Stimulated activated naive CD8-positive, alpha-beta T cell treated with anti-CD3 and anti-CD28 coated beads, Interleukin-15, amount 100 ng/mL, for 72 hours (primary cell): ENCODE measurements at places on chromosomes 7 and 10.

GRCh38 chr7:130337410-130337971 lies 7.1 kb upstream of the CPA5 start:
- DNase-seq: no peak

DNA sequence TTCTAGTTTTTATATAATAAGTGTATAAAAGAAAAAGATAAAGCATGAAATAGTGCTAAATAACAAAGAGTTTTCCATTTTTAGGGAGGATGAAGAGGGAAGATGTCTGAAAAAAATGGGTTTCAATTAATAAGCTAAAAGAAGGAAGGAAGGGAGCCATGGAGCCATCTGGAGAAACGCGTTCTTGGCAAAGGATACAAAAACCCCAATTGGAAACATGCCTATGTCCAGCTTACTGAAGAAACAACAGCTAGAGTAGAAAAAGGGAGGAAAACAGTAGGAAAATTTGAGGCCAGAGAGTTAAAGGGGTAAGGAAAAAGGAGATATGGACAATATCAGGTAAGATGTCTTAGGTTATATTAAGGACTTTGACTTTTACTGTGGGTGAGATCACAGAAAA lies 416.2 kb upstream of the GHITM start:
- DNase-seq: no peak

DNA sequence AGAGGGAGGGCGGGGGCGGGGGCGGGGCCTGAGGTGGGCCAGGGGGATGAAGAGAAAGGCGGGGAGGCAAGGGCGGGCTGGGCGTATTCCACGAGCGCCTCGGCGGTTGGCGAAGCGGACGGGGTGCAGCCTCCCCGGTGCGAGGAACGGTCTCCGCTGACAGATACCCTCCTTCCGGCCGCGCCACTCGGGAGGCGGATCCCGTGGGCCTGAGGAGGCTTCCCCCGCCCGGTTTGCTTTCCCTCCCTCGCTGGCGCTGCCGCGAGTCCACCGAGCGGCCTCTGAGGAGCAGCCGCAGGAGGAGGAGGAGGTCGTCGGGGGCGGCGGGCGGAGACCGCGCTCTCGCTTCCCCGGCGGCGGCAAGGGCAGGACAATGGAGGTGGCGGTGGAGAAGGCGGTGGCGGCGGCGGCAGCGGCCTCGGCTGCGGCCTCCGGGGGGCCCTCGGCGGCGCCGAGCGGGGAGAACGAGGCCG lies at the start of gene TRIM24:
TRIM24 (plus strand) TSS at position 84 of the 473 bp plus-strand sequence; CDS start at position 374, 290 bp downstream.
- no peak for DNase-seq

GRCh38 chr10:124143721-124144120 lies 50.3 kb upstream of the CHST15 start:
- DNase-seq: no peak

DNA sequence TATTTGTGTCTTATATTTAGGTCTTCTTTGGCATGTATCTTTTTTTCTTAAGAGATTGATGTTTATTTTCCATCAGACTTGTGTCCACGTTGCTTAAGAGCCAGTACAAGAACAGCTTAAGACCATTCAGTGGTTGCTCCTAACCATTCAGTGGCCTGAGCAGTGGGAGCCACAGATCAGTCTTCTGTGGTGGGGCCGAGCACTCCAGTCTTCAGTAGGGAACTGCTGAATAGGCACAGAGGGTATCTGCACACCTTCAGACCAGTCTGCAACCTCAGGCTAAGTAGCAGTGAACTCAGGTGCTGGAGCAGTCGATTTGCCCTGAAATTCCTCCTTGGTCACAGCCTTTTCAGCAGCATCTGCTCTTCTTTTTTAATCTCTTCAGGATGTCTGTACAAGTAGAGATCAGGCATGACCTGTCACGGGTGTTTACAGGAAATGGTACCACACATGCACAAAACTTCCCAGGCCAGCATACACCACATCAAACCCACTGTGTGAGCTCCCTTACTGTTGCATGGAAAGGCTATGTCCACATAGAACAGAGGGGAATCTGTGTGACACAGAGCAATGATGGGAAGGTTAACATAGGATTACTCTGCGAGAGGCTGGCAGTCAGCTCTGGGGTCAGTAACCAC lies 51.5 kb downstream of the FAM107B start:
- no peak for DNase-seq

GRCh38 chr10:70111496-70111895 lies 21.1 kb downstream of the AIFM2 start:
- no peak for DNase-seq

DNA sequence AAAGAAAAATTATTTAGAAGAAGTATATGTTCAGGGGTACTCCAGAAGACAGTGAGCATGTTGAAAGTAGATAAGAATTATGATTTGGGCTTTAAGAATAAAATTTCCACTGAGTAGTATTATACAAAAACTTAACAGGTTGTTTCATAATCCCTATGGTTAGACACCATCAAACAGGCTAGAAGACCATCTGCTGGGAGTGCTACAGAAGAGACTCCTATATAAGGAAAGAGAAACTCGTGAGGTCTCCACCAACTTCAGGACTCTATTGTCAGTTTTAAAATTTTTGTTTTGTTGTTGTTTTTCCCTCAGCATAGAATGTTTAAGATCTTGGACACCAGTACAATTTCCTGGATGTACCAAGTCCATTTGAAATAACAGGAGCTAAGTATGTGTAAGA lies 13.1 kb downstream of the DNAJC1 start:
- no peak for DNase-seq

DNA sequence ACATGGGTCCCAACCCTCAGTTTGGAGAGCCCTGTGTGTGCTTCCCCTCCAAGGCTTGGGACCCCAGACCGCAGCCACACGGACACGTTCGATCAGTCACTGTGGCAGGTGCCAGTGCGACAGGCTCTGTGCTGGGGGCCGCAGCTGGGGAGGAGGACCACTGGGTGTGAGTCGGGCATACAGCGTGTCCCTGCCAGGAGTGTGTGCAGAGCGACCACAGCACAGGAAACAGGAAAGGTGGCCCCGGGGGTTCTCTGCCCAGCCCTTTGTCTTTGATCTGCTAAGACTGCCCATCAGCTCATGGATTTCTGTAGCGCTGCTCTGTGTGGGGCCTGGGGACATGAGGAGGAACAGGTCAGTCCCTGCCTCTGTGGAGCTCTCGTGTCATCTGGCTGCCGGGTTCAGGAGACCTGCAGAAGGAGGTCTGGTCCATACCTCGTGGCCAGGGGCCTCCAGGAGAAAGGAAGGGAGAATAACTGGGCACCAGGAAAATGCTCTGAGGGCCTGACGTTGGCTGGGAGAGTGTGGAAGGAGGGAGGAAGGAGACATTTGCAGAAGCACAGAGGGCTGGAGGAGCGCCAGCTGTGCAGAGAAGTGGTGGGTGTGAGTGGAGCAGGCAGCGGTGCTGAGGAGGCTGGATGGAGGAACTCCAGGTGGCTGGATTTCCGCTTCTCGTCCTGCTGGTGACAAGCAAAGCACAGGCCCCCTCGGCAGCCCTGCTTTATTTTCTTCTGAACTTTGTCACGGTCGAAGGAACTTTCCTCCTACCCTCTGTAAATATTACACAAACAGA lies 4.1 kb downstream of the NUDT1 start:
- no peak for DNase-seq

- no peak for DNase-seq
Measured at GRCh38 chr7:15303357-15303756, 258.5 kb downstream of the AGMO start.

DNA sequence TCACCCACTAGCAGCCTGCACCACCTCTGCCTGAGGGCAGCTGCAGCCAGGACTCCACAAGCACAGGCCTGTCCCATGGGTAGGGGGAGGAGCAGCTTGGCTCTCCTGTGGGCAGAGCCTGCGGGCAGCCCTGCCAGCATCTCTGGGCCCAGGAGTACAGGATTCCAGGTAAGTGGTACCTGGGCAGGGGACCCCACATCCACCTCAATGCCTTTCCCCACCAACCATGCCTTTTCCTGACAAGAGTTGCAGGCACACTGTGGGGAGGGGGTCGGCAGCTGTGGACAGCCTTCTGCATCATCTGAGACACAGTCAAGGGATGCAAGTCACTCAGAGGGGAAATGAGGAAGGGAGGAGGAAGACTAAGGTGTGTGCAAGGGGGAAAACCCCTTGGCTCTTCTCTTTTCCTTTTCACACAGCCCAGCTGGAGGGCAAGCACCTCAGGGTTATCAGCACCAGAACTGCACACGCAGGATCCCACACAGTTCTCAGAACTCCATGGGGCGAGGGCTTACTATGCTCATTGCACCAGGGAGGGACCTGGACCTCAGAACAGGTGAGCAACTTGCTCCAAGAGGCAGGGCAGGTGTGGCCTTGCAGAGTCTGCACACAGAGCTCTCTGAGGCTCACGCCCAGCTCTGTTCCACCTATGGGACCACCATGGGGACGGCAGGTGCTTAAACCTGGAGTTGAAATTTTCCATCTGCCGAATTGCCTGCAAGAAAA lies 16.5 kb upstream of the ANTXRL start:
- no peak for DNase-seq

DNA sequence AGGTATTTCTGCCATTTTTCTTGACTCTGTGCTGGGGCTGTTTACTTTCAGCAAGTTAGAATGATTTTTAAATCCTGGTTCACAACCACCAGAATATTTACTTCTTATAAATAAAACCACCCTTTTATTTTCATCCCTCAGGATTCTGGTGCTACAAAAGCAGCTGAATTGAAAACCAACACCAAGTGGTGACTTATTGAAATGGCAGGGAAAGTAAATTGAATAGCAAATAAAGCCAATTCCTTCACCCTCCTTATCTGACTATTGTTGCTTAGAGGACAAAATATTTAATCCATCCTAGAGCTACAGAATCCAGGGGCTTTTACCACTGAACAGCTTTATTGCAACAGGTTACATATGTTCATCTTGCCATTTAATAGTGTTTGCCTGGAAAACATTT lies 828.6 kb upstream of the GHITM start:
- DNase-seq: no peak

DNA sequence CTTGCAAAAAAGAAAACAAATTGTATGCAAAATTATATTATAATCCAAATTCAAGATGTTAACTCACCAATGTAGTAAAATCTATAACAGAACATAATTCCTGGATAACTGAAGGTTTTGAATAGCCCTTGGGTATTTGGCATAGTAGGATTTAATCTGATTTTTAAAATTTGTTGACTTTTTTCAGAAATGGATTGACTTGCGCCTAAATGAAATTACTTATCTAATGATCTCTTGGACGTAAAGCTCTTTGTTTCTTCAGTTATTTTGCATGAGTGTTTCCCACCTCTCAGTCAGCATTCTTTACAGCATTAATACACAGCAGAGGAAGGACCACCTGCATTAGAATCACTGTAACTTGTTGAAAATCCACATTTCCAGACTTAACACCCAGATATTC lies 169.6 kb downstream of the SEPTIN7 start:
- DNase-seq: no peak

DNA sequence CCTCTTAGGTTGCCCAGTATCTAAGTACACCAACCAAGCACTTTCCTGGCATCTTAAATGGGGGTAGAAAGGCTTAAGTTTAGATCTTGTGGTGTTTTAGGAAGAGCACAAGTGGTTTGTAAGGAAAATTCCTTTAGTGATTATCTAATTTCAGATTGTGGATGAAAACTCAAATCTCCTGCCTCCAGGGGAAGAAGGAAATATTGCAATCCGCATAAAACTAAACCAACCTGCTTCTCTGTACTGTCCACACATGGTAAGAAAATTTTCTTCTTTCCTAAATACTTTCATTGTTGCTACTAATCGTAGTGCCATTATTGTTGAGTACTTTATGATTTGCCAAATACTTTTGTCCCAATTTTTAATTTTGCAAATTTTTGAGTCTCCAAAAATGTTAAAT lies 31.1 kb downstream of the ACSM6 start:
- DNase-seq: no peak

- no peak for DNase-seq
Measured at GRCh38 chr7:26959290-26959689, 94.9 kb upstream of the SKAP2 start.

GRCh38 chr7:86904949-86905834 lies 154.3 kb downstream of the ELAPOR2 start:
- DNase-seq: no peak

DNA sequence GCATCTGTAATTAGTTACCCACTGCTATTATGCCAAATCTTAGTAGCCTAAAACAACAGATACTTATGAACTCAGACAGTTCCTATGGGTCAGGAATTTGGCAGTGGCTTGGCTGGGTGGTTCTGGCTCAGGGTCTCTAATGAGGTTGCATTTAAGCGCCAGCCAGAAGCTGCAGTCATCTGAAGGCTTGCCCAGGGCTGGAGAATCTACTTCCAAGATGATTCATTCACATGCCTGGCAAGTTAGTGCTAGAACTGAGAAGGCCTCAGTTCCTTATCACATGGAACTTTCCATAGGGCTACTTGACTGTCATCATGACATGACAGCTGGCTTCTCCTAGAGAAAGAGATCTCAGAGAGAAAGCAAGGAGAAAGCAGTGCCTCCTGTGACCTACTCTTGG lies 121.3 kb downstream of the AVL9 start:
- no peak for DNase-seq

- no peak for DNase-seq
Measured at GRCh38 chr7:6242561-6242960, 29.9 kb downstream of the CYTH3 start.

GRCh38 chr10:86390337-86391120 lies 23.9 kb upstream of the GRID1 start:
- no peak for DNase-seq

GRCh38 chr10:75568450-75569130 lies 137.2 kb downstream of the LRMDA start:
- DNase-seq: no peak

GRCh38 chr10:24950439-24950838 lies 2.0 kb downstream of the PRTFDC1 start:
- DNase-seq: no peak

DNA sequence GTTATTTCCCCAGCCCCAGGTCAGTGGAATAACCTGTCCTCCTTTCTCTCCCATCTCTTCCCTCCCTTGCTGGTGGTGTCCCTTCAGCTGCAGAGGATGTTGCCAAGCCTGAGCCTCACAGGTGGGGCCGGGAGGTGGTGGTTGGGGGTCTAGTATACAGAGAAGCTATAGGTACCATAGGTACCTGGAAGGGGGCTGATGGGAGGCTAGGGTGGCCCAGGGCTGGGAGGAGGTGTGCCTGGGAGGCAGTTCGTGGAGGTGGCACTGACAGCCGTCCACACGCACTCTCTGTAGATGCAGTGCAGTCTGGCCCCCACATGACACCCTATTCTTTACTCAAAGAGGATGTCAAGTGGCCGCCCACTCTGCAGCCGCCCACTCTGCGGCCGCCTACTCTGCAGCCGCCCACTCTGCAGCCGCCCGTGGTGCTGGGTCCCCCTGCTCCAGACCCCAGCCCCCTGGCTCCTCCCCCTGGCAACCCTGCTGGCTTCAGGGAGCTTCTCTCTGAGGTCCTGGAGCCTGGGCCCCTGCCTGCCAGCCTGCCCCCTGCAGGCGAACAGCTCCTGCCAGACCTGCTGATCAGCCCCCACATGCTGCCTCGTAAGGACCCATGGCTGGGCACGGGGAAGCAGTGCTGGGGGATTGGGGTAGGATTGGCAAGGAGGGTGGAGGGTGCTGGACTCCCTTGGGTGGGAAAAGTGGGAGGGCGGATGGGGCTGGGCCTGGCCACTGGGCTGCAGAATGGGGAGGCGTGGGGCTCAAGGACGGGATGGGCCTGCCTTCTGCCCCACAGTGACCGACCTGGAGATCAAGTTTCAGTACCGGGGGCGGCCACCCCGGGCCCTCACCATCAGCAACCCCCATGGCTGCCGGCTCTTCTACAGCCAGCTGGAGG lies 9.5 kb downstream of the IRF5 start:
- no peak for DNase-seq
